SK-N-SH (cell line): ENCODE measurements at places on chromosomes 1 and 21.

DNA sequence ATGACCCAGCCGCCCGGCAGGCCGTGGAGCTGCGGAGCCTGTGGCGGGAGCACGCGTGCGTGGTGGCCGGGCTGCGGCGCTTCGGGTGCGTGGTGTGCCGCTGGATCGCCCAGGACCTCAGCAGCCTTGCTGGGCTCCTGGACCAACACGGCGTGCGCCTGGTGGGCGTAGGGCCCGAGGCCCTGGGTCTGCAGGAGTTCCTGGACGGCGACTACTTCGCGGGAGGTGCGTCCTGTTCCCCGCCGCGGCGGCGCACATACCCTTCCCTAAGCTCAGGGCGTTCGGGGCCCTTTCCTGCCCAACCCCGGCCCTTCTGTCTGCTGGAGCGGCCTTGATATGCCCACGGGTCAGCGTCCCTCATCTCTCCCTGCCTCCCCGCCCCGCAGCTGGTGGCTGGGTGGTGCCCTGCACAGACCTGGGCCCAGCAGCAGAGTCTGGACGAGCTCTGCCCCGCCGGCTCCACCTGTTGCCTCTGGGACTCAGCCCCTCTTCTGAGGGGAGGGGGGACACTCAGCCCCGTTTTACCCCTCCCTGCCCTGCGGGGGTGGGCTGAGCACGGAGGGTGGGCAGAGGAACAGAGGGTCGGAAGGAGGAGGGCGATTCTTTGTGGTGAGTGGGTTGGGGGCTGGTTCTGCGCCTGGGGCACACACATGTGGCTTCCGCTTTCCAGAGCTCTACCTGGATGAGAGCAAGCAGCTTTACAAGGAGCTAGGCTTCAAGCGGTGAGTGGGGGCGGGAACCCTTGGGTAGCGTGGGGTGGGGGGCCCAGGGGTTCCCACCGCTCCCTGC lies 688 bp downstream of the PRXL2B start:
- peak; percentile 77 for DNase-seq

DNA sequence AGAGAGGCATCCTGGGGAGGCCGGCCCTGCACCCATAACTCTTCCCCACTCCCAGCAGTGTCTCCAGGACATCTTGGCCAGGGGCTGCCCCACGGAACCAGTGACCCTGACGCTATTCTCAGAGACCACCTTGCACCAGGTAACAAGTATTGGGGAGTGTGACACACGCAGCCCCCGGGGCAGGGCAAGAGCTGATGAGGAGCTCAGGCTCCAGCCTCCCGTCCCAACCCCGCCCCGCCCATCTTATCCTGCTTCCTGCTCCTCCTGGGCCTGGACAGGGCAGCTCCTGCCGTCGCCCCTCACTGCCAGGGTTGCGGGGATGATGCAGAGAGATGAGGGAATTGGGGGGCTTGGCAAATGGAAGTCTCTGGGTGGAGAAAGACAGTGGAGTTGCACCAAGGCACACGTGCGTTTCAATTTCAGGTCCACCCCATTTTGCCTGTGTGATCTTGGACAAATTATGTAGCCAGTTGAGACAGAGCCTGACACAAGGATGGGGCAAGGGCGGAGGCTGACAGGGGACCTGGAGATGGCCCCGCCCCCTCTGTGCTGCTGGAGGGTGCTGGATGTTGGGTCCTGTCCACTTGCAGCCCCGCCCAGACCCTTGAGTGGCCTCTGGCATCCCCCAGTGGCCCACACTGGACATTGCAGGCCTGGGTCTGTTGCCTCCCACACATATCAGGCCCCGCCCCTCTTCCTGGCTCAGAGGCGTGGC lies 10.7 kb downstream of the CLCNKA start:
- DNase-seq: peak; percentile 97

GRCh38 chr1:193183019-193183627 lies 3.3 kb downstream of the B3GALT2 start:
- DNase-seq: peak; percentile 28

GRCh38 chr1:44924835-44925464 lies 61.4 kb downstream of the EIF2B3 start:
- DNase-seq: no peak
